ENCODE measurements at places on chromosomes 12 and 14. TPM values are rescaled to one million over a fixed set of nuclear protein-coding genes. Genes with fewer than 3 reads are reported as not detected.

Gene HPD
- polyA plus RNA-seq = 2.8 TPM

Gene ADAM21
- 0.05 TPM for polyA plus RNA-seq

Gene DLK1
- polyA plus RNA-seq = 51.1 TPM

Gene RPL10L
- not detected for polyA plus RNA-seq

Gene TCL1A
- not detected for polyA plus RNA-seq

Gene COCH
- 8.5 TPM for polyA plus RNA-seq

Gene NRL
- polyA plus RNA-seq = 2.3 TPM

Gene EFCAB11
- 3.8 TPM for polyA plus RNA-seq

Gene FAM222A
- 5.6 TPM for polyA plus RNA-seq

Measured in pancreas (tissue), 10 donors.